ENCODE measurements at places on chromosomes 12 and 14.

DNA sequence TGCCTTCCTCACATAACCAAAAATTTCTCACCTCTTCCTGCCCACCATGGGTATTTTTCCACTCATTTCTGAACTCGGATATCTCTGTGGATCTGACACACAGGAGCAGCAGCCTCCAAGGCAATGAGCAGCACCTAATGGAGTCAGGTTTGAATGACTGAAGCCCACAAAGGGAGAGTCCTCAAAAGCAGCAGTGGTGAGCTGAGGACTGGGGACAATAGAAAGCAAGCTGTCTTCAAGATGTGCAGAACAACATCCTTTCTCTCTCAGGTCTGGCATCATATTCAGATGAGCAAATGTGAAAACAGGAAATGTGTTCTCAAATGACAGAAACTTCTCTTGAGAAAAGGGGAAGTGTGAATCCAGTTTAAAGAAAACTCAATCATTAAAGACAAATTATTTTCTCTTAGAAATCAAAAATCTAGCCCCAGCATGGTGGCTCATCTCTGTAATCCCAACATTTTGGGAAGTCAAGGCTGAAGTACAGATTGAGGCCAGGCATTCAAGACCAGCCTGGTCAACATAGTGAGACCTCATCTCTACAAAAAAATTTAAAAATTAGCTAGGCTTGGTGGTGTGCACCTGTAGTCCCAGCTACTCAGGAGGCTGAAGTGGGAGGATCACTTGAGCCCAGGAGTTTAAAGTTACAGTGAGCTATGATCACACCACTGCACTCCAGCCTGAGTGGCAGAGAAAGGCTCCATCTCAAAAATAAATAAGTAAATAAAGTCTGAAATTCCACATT, 54.2 kb downstream of the C12orf42 start:
- DNase-seq, result no peak

DNA sequence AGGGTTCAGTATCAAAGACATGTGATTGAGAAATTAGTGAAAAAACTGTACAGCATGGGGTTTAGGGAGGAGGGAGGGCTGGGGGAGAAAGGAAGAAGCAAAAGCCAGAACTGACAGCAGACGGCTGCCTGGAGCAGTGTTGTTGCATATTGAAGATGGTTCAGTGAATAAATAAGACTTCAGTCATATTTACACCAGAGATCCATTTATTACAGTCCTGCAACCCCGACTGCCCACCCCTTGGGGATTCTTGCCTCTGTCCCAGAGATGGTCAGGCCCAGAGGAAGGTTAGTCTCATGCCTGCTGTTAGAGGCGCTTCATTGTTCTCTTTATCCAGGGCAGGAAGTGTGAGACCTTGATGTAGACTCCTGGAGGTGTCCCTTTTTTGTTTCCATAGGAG, 3.2 kb downstream of the GZMH start:
- DNase-seq, result no peak

DNA sequence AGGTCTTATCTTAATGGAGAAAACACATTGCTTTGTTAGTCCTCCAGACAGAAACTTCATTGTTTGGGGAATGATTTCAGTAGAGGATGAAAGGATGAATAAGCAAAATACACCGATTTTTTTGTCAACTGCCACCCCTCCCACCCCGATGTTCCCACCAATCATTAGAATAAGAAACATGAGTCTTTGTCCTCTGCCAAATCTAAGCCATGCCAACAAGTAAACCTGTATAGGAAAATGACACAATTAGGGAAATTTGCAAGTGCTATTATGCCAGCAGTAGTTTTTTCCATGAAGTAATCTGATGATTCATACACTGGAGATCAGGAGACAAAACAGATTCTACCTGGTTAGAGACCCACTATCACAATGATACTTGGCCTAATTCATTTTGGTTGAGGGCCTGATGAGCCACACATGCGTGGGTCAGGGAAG, 35.9 kb downstream of the FLRT2 start:
- DNase-seq, result no peak

DNA sequence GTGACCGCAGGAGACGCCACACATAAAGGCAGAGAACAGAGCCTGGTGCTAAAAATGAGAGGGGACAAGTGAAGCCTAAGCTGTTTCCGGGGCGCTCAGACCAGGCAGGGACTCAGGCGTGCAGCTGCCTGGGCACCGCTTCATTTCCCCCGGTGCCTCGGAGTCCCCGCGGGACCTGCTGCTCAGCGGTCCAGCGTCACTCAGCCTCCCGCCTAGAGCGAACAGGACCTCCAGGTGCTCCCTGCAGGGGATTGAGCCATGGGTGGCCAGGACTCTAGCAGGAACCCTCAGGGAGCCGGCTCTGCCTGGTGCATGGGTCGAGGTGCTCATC, 31.0 kb downstream of the CCDC85C start:
- no peak for DNase-seq

- DNase-seq, result no peak
These were observed 32.7 kb upstream of the BTBD6 start for GRCh38 chr14:105215602-105216001.

- DNase-seq, result no peak
These were observed 97.0 kb upstream of the NEDD1 start for GRCh38 chr12:96810057-96810456.

GRCh38 chr12:70663838-70664237, 26.6 kb upstream of the PTPRB start:
- DNase-seq, result no peak

DNA sequence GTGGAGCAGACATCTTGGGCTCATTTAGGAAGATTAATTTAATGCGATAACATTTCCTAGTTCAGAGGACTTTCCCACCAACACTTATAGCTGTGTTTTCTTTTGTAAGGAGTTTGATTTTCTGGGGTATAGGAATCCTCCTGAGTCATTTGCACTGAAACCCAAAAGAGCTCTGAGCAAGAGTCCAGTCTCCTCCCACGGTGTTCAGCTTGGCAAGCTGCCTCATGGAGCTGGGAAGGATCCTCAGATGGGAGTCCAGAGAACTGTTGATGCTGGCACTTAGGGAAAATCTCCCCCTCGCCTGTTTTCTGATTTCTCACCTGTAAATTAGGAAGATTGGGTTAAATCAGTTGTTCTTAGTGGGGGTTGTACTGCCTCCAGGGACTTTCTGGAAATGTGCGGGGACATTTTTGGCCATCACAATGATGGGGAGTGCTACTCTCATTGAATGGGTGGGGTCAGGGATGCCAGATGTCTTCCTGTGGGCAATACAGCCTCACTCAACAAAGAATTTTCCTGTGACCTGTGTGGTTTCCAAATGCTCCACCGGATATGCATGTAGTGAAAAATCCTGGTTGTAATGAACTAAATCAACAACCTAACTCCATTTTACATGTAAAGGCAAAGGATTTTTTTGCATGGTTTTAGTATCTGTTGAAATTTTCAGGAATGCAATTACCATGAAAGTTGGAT, 150.6 kb downstream of the ADCK1 start:
- DNase-seq, result no peak

DNA sequence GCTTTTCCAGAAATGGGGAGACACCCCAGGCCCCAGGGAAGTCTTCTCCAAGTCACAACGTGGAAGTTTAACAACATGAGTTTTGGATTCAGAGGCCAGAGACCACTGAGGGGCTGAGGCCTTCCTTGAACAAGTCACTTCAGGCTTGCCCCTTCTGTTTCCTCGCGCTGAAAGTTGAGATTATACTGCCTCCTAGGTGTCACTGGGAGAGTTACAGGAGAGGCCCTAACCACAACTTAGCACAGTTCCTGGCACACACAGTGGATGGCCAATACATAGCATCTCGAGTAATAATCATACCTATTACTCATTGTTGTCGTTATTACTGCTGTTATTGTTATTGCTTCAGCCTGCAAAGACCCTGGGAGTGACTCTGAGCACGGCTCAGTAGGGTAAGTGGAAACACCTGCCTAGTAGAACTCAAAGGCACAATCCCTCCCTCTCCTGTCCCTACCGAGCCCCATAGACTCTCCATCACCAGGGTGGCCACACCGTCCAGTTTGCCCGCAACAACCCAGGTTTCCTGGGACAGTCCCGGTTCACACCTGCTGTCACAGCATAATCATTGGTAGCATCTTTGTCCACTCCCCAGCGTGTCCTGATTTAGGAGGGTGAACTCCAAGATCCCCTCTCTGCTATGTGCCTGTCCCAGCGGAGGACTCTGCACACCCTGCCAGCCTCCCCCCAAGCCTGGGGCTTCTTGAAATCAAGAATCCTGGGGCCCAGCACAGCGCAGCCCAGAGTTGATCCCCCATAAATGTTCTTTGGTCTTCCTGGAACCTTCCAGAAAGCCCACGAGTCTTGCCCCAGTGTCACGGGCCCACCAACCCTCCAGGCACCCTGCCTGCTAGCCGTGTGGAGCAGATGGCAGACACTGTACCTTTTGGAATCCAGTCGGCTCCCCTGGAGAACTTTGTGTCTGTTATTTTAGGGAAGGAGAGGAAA, 85.0 kb downstream of the SYNE3 start:
- no peak for DNase-seq

DNA sequence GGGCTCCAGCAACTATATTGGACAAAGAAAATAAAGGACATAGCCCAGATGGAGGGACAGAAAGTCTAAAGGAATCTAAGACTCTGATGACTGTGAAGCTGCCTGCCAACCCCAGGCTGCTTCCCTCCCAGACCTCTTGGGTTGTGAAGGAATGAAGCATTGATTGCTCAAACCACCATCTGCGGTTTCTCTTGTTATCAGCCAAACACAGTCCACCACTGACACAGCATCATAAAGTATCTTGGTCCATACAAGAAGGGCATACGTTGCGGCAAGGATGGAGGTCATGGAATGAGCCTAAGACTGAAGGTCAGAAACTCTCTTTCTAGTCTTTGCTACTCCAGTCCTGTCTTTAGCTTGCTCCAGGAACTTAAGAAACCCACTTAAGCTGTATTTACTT, 58.5 kb upstream of the PLXNC1 start:
- DNase-seq, result no peak

DNA sequence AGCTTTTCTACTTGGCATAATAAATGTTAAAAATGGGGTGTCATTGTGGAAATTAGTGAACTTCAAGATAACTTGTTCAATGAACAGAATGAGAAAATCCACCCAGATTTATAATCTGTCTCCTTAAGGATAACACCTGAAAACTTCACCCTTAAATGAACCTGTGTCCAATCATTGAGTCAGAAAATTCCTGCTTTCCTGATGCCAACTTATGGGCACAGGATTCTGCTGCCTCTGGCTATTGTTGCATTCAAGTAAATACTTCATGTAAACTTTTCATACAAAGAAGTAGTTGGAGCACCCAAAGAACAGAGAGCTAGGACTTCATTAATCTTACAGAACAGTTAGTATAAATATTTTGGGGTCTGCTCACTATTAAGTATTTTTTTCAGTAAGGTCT, 98.9 kb upstream of the PLEKHA5 start:
- no peak for DNase-seq

DNA sequence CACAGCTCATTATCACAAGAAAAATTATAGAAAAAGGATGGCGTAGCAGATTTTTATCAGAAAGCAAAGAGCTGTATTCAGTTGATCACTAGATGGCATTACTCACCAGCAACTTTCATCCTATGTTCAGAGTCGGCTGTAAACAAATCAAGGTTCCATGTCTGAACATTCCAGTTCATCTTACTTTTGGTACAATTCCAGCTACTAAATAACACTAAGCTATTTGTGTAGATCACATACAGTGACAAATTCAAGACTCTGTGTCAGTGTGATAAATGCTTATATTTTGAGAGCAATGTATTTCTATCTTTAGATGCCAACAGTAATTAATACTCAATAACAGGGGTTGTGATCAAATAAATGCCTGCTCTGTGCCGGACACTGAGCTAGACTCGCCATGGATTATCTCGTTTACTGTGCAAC, 30.1 kb downstream of the NRDE2 start:
- DNase-seq, result no peak

DNA sequence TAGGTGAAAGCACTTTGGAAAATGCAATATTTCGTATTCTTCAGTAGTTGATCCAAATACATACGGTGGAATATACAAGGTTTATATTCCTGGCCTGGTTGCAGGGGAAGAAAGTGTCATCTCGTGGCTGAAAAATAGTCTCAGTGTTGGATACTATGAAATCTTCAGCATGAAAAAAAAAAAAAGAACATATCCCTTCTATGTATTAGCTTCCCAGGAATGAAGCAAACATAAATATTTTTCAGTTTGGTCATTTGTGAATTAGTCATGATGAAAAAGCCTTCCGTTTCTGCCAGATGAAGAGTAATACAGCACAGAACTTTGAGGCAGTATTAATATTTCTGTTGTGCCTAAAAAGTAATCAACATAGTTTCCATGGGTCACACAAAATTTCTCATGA, 36.7 kb downstream of the FLRT2 start:
- no peak for DNase-seq

- DNase-seq, result no peak
These were observed 138.7 kb downstream of the PRKCH start for GRCh38 chr14:61460063-61460462.

DNA sequence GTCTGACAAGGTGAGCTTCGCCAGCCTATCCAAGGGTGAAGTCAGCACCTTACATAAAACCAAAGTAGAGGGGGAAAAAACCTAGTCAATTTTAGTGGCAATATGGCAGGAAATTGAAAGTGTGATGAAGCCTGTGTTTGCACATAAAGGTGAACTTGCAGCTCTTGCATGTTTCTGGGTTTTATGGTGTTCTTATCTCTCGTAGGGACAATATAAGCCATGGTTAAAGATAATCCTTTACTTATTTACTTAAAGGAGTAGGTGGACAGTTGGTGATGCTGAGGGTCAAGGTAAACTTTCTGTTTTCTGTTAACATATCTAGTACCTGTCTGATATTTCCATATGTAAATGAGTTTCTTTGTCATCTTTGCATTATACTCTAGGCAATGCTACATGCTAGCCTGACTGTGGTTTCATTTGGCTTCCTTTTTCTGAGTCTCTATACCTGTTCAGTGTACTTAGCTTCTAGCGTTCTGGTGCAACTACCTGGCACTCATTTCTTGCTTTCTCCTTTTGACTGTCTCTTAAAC, 32.8 kb downstream of the CCDC91 start:
- DNase-seq, result no peak

DNA sequence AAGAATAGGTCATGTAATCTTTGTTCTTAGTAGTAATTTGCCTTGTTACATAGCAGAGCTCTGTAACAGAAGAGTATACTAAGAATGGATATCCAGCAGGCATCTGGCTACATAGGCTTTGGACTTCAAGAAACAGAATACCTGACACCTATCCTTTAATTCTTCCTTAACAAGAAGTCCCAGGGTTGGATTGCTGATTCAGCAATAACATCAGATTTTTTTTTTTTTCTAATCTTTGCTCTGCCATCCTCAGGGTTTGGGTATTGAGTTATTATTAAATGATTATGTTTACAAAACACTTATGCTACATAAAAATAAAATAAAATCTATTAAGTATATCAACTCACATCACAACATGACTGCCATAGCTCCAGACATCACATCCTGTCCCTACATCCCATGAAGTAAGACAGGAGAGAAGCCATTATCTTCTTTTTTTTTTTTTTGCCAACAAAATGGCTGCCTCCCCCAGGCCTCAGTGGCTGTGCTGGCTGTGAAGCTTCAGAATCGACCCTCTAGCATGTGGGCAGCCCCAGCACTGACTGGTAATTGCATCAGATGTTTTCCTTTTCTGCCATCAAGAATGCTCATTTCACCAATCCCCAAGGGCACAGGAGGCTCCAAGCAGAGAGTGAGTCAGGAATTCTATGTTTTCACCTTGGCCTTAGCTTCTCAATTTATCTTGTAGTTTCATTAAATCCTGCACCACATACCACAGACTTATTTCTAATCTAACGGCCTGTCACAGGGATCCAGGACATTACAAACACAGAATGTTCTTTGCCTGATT, 186.2 kb downstream of the DICER1 start:
- DNase-seq, result no peak

Measured in ecto neural progenitor cell (in vitro differentiated cells).